ENCODE measurements at places on chromosomes 12 and 14.
A peak's percentile ranks its signal among the peaks of the same experiment; 100 is the strongest.

- DNase-seq, result no peak
These were observed 229.5 kb downstream of the CACNA1C start for GRCh38 chr12:2282318-2282717.

DNA sequence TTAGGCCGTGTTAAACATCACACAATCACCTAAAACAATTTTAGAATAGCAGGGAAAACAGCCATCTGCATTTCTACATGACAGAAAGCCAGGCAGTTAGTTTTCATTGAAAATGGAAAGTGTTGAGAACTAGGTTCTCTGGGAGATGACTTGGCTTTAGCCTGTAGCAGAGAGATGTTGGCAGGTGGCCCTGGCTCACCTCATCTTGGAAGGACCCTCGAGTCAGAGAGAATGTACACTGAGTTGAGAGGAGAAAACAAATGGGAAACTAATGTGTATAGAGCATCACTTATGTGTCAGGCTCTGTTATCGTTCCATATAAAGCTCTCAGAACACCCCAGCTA lies 51.9 kb downstream of the SUSD6 start:
- no peak for DNase-seq

DNA sequence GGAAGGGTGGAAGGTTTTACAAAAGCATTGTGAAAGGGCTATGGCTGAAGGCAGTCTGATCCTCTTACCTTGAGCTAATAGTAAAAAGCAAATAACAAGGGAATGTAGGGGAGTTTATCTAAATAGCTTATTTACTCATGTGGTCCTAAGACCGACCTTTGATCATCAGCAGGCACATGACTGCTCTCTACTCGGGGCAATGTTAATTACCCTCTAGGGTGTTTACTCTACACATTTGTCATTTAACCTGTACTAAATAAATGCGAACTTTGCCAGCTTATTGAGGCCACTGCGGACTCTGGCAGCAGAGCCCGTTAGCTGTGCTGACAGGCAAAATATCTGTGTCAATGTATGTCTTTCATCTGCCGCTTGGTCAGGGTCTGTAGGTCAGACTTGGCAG lies 768.3 kb upstream of the ATXN7L3B start:
- no peak for DNase-seq

DNA sequence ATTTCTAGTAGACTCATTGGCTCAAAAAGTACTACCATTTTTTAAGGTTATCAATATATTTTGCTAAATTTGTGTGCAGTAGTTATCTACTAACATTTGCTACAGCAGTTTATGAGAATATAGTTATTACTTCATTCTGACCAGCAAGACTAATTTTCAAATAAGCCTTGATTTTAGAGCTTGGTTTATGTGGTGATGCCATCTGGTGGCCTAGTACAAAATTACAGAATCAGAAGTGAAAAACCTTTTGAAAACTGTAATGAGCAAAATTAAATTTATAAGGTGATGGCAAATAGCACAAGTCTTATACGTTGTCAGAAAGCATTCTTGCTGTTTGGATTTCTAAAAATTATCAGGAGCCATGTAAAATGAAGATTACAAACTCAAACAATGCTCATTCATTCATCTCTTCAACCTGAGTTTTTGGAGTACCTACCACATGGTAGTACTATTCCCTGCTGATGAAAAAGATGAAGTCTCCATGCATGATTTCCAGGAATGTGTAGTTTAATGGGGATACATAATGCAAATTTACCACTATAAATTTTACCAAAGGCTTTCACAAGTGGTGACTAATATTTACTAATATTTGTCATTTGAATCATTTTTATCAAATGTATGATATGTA lies 51.0 kb downstream of the MAGOHB start:
- DNase-seq, result peak; percentile 38

DNA sequence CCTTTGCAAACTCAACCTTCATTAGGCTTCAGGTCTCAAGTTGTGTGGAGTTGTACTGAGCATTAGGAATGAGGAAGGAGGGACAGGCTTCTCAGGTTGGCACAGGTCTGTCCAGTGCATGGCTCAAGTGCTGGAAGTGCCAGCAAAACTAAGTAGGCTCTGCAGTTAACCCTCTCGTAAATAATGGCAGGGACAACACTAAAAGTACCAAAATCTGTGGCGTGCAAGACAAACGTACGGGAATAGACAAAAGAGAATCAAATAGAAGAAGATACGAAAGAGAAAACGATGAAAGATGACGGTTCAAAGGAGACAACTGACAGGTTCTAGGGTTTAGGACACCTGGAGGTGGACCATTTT lies 612 bp downstream of the TRAPPC6B start:
- no peak for DNase-seq

- no peak for DNase-seq
These were observed 27.0 kb downstream of the PDE6H start for GRCh38 chr12:14999695-15000365.

DNA sequence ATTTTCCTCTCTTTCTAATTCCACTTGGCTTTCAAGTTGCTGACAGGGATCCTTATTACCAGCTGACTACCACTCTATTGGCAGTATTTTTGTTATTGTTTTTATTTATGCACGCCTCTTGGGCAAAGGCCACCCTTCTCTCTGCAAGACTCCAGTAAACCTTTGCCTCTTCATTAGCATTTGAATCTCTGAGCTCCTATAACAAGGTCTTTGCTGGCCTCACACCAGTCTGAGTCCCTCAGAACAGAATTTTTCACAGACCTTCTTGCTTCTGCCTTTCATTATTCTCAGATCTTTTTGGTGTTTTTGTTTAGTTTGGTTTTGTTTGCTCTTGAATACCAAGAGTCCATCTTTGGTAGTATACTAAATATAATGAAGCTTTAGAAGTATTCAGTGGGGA lies 145.9 kb downstream of the PDZRN4 start:
- DNase-seq, result no peak

GRCh38 chr12:113359133-113359938 lies 949 bp downstream of the PLBD2 start:
- DNase-seq, result no peak

DNA sequence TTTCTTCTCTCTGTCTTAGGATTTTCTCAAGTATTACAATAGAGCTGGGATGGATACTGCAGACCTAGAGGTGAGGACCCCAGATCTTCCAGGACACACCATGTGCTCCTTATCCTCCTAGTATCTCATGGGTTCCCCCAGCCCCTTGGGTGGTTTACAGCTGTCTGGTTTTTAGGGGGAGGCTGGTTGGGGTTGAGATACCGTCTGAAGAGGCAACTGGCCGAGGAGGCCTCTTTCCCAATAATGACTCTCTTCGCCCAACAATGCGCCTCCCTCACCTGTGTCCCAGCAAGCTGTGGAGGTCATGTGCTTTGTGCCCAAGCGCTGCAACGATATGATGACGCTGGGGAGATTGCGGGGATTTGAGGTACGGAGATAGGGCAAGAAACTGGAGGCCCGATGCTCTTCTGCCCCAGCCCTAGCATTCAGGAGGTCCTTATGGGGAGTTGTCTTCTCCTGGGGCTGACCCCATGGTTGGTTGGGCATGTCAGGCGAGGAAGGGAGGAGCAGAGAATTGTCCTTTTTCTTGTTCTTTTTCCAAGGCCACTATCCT lies 3.8 kb downstream of the ARHGEF25 start:
- DNase-seq, result no peak

DNA sequence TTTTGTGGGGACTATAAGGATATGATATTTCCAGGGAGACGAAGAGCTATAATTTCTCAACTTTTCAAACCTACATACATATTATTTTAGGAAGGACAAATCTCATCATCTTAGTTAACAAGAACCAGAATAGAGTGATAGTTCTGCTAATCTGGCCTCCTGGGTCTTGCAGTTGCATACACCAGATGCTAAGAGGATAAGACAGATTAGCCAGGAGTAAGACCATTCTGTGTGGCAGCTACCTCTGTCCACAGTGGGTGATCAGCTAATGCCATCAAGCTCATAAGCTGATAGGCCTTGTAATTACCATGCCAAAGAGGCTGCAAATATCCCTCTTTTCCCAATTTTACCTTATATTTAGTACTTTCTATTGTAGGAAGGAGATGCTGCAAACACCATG lies 776.8 kb downstream of the NRXN3 start:
- DNase-seq, result no peak

- DNase-seq, result no peak
These were observed 46.3 kb upstream of the LRTM2 start for GRCh38 chr12:1773937-1774655.

DNA sequence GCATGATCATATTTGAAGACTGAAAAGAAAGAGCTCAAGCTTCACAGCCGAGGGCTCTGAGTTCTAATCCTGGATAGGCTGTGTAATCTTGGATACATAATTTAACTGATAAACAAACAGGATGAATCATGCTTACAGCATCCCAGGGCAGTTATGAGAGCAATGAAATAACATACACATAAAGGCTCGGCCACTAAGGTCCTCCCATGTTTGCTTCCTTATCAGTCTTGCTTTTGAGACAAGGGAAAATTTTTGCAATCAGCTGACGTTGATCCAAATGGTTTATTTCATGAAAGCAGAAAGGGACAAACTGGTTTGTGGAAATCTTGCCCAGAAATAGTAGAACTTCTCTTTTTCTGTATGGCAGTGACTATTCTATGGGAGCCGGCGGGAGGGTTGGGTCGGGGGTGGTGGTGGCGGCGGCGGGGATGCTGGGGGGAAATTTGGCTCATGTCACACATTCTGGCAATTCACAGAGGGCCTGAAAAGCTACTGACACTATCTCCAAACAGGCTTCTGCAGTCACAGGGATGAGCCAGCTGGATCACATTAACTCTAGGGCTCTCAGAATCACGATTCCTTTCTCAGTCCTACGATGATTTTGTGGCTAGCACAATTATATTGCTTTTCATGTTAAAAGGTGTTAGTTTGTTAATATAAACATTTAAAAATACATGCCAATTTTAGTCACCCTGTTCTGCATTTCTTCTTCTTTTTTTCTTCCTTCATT lies 124.5 kb downstream of the SLC8A3 start:
- DNase-seq, result no peak

DNA sequence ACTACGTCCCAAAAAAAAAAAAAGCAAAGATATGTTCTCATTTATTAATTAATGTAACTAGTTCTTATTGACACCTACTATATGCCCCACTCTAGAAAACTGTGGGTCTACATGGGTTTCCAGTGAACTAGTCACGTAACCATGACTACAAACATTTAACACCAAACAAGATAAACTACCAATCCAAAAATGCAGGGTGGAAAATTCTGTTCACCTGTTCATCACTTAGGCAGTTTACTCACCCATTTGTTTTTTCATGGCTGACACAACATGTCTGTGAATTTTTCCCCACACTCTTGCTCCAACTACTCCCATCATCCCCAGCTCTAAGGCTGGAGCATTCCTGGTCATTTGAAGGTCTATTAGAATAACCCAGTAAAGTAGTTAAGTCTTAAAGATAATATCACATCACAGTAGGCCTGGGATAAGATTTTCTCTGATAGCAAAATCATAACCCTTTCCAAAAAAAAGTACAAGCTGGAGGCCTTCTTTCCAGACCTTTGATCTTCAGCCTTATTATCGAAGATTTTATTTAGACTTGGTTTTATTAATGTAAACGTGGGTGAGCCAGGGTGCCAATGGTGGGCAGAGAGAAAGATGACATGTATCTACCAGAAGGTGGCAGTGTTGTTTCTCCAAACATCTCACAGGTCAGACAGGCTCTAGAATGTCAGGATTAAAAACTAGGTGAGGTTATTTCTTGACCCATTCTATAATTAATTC lies 61.6 kb upstream of the DAAM1 start:
- DNase-seq, result peak; percentile 64

GRCh38 chr14:69600304-69600891 lies 11.0 kb upstream of the SUSD6 start:
- DNase-seq, result no peak

DNA sequence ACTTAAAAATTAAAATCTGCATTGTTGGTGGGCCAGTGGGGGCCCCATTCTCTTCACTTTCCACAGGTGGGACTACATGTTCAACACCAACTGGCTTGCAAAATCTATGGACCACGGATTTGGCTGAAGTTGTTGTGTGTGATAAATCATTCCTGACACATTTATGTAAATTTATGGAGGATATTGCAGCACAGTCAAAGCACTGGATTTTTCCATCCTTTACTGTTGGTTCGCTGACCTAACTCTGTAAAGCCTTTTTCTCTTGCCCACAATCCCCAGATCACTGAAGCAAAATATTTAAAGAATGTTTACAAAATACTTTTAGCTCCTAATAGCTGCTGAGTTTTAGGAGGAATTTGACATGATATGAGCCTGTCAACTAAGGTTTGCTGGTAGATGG lies 219.7 kb upstream of the PRICKLE1 start:
- DNase-seq, result no peak

- DNase-seq, result no peak
These were observed 113.3 kb downstream of the SCAF11 start for GRCh38 chr12:45877069-45877468.

GRCh38 chr12:127539226-127539858 lies 727.6 kb upstream of the TMEM132C start:
- DNase-seq, result no peak

DNA sequence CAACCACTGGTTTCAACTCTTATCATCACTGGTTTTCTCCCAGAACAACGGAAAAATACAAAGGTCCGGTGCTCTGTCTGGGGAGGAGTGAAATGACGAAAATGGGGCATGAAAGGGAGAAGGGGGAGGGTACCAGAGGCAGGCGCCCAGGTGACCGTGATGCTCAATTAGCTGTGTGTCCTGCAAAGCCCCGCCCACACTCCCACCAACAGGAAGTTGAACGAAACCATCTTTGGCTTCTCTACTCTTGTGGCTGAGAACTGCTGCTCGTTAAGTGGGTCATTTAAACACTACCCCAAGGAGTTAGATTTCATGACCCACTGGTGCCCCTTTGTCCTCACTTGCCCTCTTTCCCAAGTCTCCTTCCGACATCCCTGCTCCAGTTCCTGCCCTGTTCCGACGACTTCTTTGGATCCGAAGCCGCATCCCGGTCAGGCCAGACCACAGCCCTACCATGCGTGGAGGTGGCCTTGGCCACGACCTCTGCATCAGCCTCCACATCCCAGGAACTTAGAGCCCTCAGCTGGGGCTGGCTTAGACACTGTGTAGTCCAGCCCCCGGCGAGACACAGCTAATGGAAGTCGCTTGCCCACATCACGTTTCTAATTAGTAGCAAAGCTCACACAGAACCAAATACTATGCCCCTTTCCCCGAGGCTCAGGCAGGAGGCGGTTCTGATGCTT lies 11.4 kb upstream of the LRTM2 start:
- peak; percentile 21 for DNase-seq
